Uterine smooth muscle cell (primary cell): ENCODE measurements at places on chromosomes 12 and 14. TPM values are rescaled to one million over a fixed set of nuclear protein-coding genes. Genes with fewer than 3 reads are reported as not detected.

Gene ABCD4
- 22.4 and 33.1 TPM in 2 replicates for total RNA-seq

Gene CRIP2
- 37.4 and 50.0 TPM in 2 replicates for total RNA-seq

Gene CCNT1
- total RNA-seq: 28.8 and 30.5 TPM in 2 replicates

Gene MRPS35
- total RNA-seq: 56.0 and 58.2 TPM in 2 replicates

Gene RAPGEF3
- 5.3 and 6.1 TPM in 2 replicates for total RNA-seq

Gene NTN4
- total RNA-seq: 2.9 and 8.5 TPM in 2 replicates

Gene ACSM4
- not detected in 2 replicates for total RNA-seq

Gene CCDC38
- total RNA-seq: not detected in 2 replicates

Gene BIN2
- total RNA-seq: not detected in 2 replicates

Gene KLRK1
- total RNA-seq: not detected in 2 replicates

Gene WDR89
- 17.0 TPM in 2 replicates for total RNA-seq

Gene MANSC4
- total RNA-seq: not detected in 2 replicates

Gene KCNA5
- total RNA-seq: not detected in 2 replicates

Gene HOXC6
- 0.11 TPM in 1 of 2 replicates, not detected in the other for total RNA-seq

Gene SOX5
- total RNA-seq: 15.7 and 18.2 TPM in 2 replicates

Gene ARHGEF25
- total RNA-seq: 17.9 and 27.1 TPM in 2 replicates
